ENCODE measurements at places on chromosomes 1 and 21.

DNA sequence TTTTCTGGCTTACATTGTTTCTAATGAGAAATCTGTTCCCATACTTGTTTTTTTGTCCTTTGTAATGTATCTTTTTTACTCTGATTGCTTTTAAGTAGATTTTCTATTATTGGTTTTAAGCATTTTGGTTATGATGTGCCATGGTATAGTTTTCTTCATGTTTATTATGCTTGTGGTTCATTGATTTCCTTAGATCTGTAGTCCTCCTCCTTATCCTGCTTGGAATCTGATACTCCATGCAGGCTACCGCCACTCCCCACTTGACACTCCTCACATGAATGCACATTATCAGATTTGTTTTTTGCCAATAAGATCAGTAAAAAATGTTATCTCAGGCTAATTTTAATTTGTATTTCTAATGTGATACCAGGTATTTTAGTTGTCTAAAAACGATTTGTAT, 20.8 kb downstream of the UROD start:
- no peak for DNase-seq

- DNase-seq = no peak
These were observed 115.7 kb downstream of the RGL1 start for GRCh38 chr1:183920651-183921050.

DNA sequence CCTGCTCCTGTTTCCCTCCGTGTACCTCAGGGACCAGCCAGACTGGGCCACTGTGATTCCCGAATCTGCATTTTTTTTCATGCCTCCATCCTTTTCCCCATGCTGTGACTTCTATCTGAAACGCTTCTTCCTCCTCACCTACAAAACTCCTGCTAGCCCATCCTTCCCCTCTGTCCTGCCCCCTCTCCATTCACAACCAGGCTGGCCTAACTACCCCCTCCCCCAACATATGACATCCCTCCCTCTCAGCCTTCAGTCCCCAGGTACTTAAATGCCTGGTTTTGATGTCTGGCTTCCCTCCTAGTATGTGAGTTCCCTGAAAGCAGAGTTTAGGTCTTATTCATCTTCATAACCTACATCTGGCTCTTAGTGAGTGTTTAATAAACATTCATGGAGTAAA, 82.7 kb downstream of the TAS1R2 start:
- no peak for DNase-seq

DNA sequence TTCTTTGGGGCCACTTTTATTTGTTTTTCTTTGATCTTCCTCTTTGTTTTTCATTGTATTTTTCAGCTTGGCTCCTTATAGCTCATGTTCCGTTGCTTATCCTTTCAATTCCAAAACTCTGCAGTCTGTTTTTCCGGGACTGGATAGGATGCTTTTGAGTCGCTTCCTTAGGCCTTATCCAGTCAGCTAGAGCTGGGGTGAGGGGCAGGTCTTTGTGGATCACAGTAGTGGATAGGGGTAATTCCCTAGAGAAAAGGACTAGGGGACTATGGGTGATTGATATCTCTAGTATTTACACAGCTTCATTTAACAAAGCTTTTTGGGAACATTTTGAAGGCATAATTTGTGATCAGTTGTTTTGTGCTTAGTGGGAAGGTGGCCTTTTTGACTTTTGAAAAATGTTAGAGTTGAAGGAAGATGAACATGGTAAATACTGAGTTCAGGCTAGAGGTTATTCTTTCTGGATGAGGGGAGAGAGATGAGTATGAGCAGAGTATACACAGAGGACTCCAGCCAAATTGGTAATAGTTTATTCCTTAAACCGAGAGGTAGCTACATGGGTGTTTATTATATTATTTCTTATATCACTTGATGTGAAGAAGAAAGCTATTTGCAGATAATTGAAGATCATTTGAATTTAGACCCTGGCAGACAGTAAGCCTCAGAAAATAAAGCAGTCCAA, 22.5 kb downstream of the CEP350 start:
- no peak for DNase-seq

DNA sequence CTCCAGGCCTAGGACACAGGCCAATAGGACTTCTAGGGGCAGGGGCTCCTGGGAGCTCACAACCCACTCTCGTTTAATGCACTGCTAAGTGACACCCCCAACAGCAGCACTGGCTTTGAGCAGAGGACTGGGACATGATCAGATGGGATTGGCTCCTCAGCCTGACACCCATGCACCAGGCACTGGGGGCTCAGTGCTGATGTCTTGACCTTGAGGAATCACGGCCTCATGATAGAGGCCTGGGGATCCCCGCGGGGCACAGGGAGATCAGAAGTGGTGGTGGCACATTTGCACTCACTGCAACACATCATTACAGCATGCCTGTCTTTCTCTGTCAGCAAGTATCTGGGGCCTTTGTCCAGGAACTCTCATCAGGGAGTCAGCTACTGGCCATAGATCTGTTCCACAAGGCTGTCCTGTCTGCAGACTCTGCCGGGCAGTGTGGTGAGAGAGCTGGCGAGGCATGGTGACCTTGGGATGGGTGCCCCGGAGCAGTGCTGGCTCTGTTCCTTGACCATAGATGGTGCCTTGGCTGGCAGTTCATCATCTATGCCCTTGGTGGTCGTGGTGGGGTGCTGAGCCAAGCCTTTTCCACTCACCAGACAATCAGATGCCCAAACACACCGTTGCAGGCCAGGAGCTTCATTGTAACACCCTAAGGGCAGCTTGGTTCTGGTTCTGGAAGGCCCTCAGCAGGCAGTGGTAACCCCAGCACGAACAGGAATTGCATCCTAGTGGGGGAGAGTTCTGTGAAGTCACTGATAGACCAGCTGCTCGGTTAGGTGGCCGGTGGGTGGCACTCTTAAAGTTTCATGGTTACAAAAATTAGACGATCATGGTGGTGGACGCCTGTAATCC, 22.2 kb upstream of the PARP1 start:
- DNase-seq = no peak

DNA sequence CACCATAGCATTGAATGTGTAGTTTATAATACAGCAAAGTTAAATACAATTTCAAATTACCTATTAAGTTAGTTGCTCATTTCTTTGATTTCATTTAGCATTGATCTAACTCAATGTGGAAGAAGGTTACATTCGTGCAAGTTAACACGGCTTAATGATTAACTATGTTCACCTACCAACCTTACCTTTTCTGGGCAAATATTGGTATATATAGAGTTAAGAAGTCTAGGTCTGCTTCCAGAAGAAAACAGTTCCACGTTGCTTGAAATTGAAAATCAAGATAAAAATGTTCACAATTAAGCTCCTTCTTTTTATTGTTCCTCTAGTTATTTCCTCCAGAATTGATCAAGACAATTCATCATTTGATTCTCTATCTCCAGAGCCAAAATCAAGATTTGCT, at the start of gene ANGPTL3:
ANGPTL3 (plus strand) TSS at position 240 of the 400 bp plus-strand sequence; CDS start at position 287, 47 bp downstream.
- DNase-seq = no peak

- no peak for DNase-seq
These were observed 5.5 kb downstream of the RAB29 start for GRCh38 chr1:205769641-205770365.

DNA sequence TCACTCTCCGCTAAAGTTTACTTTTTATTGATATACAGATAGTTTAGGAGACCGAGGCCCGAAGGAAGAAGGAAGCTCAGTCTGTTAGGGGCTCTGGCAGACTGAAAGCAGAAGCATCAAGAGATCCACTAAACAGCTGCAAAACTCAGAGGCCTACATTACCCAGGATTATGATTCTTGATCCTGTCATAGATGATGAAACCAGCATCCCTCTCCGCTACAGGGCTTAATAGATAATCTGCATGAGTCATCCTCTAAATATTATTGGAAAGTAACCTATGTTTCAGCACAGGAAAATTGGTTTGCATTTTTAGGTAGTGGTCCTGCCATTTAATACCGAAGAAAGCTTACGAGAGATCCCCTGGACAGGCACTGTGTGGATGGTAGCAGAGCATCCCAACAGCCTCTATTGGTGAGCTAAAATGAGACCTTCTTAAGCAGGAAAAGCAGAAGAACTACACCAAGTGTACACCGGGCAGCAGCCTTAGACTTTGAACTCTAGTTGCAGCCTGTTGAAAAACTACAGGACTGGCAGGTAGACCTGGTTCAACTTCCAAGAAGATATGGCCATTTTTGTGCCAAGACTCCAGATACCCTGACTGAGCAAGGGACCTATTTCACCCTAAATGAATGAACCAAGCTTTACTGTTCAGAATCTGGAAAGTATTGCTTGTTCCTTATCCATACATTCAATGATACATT, 6.8 kb downstream of the CASQ2 start:
- DNase-seq = no peak

DNA sequence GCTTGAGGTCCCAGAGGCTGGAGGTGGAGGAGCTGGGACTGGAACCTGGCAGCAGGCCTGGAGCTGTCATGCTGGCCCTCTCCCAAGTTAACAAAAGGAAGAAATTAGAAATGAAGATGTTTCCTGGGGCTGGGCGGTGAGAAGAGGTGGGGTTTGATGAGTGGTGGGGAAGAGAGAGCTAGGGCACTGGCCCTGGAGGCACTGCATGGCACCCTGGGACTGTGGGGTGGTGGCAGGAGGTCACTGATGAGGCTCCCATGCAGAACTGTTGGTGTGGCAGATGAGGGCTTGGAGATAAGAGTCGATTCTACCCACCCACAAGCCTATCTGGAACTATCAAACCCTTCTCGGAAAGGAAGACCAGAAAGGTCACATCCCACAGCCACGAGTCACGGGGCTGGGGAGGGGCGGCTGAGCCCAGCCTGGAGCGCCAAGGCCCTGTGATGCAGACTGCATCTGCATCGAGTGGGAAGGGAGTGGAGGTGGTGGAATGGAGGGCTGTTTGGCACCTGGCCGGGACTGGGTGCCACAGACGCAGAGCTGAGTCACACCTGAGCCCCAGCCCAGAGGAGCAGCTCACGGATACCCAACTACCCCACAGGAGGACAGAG, 29.4 kb downstream of the MRPL37 start:
- no peak for DNase-seq

GRCh38 chr1:59215766-59216291, 81.1 kb upstream of the FGGY start:
- DNase-seq = no peak

DNA sequence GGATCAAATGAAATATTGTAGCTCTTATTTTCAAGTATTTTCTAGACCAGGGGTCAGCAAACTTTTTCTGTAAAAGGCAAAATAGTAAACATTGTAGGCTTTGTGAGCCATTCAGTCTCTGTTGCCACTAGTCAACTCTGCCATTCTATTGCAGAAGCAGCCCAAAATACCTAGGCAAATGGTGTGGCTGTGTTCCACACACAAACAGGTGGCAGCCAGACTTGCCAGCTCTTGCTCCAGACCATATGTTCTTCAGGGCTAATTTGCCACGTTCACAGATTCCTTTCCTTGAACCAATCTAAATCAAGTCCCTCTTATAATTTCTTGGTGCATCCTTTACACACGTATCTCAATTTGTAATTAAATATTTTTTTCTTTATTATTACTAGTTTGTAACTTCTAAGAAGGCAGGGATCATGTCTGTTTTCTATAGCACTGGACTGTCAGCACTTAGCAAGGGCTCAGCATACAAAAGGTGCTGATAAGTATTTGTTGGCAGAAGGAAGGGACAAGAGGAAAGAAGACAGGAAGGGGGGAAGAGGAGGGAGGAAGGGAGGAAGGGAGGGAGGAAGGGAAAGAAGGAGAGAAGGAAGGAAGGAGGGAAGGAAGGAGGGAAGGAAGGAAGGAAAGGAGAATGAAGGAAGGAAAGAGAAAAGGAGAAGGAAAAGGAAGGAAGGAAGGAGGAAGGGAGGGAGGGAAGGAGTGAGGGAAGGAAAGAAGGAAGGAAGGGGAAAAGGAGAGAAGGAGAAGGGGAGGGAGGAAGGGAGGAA, 106.5 kb upstream of the EDEM3 start:
- DNase-seq = no peak

GRCh38 chr1:199310708-199311107, 671.9 kb downstream of the PTPRC start:
- no peak for DNase-seq

- no peak for DNase-seq
These were observed 142.9 kb downstream of the FASLG start for GRCh38 chr1:172801771-172802322.

DNA sequence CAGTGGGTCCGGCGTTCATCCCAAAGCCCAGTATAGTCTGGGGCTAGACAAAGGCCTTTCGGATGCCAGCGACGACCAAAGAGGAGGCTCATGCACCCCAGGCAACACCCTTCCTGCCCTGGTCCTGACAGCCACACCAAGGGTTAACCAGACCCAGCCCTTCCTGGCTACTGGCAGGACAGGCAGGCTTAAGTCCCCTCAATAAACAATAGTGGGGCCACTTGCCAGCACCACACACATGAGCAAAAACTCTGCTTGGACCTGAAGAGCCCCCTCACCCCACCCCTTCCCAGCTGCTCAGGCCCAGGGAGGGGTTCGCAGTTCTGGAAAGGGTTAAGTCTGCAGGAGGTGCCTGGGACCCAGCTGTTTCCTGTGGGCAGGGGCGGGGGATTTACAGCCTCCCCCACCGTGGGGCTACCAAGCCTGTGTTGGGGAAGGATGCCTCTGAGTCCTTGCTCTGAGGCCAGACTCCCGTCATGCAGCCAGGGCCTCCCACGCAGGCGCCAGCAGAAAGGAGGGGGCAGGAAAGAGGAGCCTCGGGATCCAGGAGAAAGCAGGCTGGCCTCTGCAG, 18.2 kb downstream of the PHLDA3 start:
- DNase-seq = no peak

DNA sequence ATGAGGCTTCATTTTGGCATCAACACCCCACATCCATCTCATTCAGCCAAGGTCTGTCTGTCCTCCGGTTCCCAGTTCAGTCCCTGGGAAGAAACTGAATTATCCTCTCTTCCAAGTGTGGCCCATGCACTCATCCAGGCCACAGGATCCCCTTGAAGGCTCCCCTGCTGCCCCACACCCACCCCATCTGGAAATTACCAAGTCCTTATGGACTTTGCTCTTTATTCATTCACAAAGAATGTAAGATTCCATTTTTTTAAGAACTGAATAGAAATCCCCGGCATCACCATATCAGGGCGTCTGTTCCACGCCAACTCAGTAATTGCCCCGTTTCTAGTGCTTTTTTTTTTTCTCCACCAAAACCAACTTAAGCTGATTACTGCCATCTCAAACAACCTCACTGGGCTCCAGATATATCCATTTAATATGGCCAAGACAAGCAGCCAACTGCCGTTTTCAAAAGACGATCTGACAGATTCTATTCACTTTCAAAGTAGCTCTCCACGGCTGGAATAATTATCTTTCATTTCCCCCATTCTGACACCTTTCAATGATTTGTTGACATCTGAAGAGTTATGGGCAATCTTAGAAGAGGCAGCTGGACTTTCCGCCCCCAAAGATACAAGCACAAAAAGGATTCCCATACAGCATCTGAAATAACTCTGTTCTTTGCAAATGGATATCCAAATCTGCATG, 55.9 kb downstream of the OLIG1 start:
- no peak for DNase-seq

Measured in NCI-H1105 (cell line).